ENCODE measurements at places on chromosomes 5 and 9. TPM values are rescaled to one million over a fixed set of nuclear protein-coding genes. Genes with fewer than 3 reads are reported as not detected.

DNA sequence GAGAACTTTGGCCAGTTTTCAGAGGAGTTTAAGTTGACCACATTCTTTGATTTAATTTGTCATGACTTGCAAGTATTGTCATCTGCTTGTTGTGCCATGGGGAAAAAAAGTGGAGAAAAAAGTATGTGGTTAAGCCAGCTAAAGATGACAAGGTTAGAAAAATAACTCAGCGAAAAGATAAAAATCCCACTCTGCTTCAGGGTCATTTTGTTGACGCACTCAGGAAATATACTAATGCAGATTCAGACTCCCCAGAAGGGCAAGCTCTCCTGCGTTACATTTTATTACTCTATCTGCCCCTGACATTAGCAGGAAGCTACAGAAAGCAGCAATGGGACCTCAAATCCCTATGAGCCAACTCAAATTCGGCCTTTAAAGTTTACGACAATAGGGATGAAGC lies 27.6 kb upstream of the TESK1 start:
- no peak for DNase-seq

IFNA8 gene
- not detected for total RNA-seq

- DNase-seq = no peak
Observed at GRCh38 chr9:34398875-34399274, 22.2 kb upstream of the MYORG start.

DNA sequence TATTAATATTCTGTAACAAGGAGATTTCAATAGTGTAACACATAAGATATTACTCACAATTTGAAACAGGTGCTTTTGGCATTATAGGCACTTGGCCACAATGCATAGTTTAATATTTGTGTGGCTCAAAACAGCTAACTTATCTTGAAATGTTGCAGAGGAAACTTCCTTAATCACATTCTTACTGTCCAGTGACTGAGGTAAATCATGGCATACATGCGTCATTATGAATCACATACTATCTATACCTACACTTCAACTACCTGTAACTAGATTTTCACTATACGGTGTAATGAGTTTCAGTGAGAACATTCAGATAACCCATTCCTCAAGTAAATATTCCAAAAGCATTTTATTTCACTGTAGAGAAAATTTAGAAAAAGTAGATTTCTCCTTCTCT lies 218.8 kb downstream of the PDE4D start:
- DNase-seq = no peak

SPINK1 gene
- not detected for total RNA-seq

FOXD4 gene
- 0.12 TPM for total RNA-seq

LCN15 gene
- total RNA-seq = 0.59 TPM

DNA sequence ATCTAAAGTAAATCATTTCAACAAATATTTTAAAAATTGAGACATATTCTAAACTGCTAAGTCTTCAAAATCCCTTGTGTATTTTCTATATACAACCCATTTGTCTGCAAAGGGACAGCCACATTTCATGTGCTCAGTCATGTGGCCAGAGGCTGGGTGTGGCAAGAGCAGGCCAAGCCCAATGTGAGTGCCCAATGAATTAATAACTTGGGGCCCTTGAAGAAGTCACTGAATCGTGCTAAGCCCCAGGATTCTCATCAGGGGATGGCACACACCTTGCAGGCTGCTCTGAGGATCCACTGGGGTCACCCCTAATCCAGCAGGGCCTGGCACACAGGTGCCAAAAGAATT lies 78.2 kb upstream of the SMIM23 start:
- no peak for DNase-seq

IFNA13 gene
- not detected for total RNA-seq

GRCh38 chr9:75269197-75269596 lies 180.9 kb downstream of the OSTF1 start:
- no peak for DNase-seq

SOWAHA gene
- total RNA-seq = 0.17 TPM

HK3 gene
- total RNA-seq = 3.7 TPM

LRRC19 gene
- not detected for total RNA-seq

GRCh38 chr9:25461416-25461815 lies 216.8 kb downstream of the TUSC1 start:
- no peak for DNase-seq

ABLIM3 gene
- total RNA-seq = 130 TPM

DNA sequence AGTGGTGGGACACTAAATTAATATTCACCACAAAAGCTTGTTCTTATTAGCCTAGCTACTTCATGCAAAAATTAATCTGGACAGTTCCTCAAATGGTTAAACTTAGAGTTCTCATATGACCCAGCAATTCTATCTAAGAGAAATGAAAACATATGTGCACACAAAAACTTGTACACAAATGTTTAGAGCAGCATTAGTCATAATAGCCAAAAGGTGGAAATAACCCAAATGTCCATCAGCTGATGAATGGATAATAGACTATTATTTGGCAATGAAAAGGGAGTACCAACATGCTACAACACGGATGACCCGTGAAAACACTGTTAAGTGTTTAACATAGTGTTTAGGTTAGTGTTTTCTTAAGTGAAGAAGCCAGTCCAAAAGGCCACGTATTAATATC lies 32.8 kb upstream of the TNIP1 start:
- no peak for DNase-seq

- no peak for DNase-seq
Observed at GRCh38 chr9:131111186-131111853, 14.1 kb upstream of the NUP214 start.

TAF11L5 gene
- total RNA-seq = not detected

Data from left ventricle myocardium superior (tissue), 1 donor.